ENCODE measurements at places on chromosomes 2 and 18.

GRCh38 chr2:146241023-146241422 is 1603.8 kb upstream of the ACVR2A start:
- DNase-seq: no peak

GRCh38 chr2:10139536-10139935 is 17.0 kb downstream of the RRM2 start:
- no peak for DNase-seq

- no peak for DNase-seq
Measured at GRCh38 chr2:216160786-216161185, 51.6 kb downstream of the XRCC5 start.

DNA sequence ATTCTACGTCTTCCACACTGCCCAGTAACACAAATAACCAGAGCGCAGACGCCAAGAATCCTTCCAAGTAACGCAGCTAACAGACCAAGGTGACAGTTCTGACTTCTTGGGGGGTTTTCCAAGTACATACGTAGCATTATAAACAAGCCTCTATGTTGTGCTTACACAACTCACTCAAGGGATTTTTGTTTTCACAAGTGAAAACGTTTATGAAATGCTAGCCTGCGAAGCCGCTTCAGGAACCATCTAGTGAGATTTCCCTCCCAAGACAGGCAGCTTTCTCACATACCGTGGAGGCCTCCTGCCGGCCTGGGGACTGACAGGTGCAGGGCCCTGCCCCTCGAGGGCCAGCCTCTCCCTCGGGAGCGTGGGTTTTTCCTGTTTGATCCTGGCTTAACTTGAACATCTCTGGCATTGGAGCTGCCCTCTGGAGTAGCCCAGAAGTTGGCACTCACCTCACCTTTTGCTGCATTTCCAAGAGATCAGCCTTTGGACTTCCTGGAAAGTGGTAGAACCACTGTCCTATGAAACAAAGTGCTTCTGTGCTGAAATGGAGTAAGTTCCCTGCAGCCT is 151.1 kb downstream of the MBP start:
- no peak for DNase-seq

DNA sequence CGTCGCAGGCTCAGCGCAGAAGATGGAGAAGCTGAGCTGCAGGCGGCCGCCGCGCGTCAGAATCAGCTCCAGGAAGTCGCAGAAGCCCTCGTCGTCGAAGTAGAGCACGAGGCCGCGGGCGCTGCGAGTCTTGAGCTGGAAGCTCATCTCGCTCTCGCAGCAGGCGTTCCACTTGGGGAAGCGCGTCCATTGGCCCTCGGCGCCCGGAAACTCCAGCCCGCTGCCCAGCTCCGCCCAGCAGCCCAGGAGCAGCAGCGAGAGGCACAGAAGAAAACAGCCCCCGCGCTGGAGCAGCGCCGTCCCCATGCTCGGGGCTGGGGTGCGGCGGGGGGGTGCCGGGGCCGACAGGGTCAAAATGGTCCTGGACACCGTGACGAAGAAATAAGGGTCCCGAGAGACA is 4.0 kb downstream of the NRXN1 start:
- no peak for DNase-seq

DNA sequence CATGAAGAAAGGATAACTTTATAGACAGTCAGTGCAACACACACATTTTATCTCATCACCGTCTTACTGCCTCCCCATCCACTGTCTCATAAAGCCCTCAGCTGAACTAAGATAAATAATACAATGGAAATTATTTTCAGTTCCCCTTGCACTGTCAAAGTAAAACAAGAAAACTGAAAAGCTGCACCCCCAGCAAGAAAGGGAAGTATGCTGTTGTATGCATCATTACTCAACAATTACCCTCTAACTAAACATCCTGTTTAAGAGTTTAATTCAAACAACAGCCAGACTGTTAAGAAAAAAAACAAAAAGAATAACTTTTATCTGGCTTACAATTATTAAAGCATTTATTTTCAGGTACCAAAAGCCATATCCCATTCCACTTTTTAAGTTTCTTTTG is 25.0 kb downstream of the MPPE1 start:
- no peak for DNase-seq

DNA sequence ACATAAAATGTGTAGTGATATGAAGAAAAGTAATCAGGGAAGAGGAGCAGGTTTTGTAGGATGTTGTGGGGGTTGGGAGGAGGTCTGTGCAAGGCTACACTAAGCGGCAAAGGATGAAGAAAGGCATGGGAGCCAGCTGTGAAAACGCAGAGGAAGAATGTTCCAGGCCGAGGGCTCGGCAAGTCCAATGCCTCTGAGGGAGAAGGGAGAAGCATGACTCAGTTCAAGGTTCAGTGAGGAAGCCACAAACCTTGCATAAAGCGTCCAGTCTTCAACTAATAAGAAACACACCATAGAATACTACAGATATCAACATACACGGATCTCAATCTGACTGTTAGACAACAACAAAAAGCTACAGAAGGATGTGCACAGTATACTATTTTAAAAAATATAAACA is 16.2 kb downstream of the EPB41L3 start:
- peak; percentile 65 for DNase-seq

DNA sequence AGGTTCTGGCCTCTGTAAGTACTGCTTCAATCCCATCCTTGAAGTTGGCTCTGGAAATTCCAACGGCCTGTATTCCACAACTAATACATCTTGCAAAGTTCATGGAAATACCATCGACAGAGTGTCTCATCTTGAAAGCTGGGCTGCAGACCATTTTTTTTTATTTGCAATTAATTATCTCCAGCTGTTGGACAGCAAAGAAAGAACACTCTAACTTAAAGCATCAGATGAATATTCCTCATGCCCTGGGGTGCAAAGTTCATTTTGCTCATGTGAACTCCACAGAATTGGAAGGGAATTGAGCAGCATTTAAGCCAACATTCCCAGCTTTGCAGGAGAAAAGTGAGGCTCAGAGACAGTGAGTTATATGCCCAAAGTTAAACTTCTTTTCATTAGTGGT is 96.5 kb upstream of the PIEZO2 start:
- DNase-seq: no peak

- DNase-seq: no peak
Measured at GRCh38 chr2:20398956-20399567, 47.8 kb upstream of the RHOB start.

GRCh38 chr2:7835151-7835550 is 846.7 kb upstream of the ID2 start:
- no peak for DNase-seq

DNA sequence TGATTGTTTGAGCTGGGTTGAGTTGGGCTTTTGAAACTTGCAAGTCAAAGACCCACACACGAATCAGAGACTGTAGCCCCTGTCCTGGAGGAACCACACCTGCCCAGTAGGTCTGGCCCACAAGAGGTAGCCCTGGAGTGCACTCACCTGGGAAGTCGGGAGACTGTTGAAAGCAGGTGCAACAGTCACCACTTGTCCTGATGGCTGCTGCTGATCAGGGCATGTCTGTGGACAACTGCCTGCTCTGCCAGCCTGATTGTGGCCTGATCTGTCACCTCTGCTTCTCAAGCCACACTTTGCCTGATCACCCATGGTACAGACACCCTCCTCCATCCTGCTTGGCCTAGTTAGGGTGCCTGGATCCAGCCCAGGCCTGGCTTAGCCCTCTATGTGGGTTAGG is 105.0 kb upstream of the HAAO start:
- DNase-seq: no peak

- DNase-seq: no peak
Measured at GRCh38 chr2:151976945-151977353, 121.9 kb downstream of the CACNB4 start.

DNA sequence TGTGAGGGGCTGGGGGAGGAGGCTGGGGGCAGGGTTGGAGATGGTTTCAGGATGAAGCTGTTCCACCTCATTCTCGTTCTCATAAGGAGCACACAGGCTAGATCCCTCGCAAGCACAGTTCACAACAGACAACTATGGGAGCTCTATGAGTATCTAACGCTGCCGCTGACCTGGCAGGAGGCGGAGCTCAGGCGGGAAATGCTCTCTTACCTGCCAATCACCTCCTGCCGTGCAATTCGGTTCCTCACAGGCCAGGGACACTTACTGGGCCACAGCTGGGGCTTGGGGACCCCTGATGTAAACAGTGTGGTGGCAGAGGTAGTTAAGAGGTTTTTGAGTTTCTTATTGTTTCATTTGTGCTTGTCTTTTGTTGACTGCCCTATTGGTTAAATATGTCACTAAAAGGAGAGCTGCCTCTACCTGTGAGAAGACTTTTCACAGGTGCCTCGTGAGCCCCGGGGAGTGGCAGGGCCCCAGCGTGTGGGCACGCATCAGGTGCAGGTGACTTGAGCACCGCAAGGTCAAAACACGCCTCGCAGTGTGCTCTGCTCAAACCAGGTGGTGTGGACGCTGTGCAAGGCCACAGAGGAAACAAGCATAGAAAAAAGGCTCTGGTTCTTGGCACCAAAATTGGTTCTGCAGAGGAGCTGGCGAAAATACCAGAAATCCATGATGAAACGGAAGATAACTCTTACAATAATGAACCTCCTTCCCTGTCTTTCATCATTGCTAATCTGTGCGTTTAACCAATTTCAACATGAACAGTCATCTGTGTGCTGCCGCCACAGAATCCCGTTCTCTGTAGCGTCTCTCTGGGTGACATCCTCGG is 10.2 kb downstream of the MLPH start:
- no peak for DNase-seq
